ENCODE measurements at places on chromosomes 4 and X.

DNA sequence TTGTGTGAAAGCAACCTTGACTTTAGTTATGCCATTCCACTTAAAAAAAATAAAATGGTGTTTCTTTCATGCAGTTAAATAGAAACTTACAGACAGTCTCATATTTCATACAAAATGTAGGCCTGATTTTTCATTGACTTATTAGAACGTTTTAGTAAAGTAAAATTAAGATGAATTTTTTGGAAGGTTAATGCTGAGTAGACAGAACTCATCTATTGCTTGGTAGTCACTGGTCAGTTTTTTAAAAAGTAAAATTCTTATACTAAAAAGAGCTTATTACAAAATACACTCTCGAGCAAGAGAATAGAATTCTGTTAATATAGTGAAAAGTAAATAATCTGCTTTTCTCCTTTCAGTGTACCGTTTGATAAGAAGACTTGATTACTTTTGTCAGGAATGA lies 21.4 kb upstream of the MOB1B start:
- DNase-seq: no peak

- DNase-seq: no peak
These were observed 166.0 kb downstream of the ATG4A start for GRCh38 chrX:108257556-108257955.

DNA sequence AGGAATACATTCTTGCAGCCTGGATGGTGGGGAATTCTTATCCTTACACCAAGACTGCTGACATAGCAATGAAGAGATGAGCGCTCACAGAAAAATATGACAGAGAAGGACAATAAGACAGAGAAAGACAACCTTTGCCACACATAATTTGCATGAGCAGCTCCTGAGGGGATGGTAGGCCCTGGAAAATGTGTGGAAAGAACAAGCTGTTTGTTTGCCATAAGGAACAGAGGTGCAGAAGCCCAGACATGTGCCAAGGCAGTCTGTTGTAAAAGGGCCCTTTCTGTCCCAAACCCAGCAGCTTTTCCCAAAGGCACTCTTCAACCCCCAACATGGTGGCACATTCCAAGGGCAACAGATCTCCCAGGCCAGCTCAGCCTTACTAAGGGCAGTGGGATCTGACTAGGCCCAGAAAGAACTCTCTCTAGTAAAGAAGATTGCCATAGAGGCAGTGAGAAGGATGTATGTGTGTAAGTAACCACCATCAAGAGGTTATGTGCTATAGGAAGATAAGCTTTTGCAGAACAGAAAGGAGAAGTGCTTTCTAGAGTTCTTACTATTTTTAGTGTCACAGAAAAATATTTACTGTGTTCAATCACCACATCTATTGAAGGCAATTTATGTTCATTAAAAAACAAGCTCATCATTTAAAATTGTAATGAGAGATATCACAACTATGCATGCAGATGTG lies 287.0 kb upstream of the RASGEF1B start:
- DNase-seq: no peak

DNA sequence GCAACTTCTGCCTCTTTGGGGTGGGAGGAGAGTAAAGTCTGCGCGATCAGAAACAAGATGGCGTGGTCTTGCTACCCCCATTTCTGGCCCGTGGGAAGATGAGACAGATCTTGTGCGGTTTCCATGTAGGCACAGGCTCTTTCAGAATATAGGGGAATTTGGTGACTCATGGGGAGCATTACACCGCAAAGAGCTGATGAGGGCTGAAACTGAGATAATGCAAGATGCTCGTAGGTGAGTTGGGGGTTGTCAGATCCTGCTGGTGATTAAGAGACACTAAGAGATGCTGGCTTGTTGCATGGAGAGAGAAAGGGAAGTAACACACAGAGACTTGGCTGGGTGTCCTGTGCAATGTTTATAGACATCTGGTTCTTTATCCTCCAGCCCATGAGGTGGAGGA lies 1.5 kb downstream of the EVC start:
- DNase-seq: no peak

- DNase-seq: no peak
These were observed 289.2 kb downstream of the IL1RAPL1 start for GRCh38 chrX:28876408-28876807.

DNA sequence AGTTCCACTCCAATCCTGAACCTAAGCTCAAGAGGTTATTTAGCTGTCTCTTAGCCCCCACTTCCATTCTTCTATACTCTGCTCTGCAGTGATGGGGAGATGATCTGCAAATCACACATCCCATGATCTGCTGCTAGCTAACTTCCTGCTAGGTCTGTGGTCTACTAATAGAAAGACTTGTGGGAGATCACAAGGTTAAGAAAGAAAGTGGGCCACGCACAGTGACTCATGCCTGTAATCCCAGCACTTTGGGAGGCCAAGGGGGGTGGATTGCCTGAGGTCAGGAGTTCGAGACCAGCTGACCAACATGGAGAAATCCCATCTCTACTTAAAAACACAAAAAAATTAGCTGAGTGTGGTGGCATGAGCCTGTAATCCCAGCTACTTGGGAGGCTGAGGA lies 471.1 kb upstream of the NWD2 start:
- no peak for DNase-seq

DNA sequence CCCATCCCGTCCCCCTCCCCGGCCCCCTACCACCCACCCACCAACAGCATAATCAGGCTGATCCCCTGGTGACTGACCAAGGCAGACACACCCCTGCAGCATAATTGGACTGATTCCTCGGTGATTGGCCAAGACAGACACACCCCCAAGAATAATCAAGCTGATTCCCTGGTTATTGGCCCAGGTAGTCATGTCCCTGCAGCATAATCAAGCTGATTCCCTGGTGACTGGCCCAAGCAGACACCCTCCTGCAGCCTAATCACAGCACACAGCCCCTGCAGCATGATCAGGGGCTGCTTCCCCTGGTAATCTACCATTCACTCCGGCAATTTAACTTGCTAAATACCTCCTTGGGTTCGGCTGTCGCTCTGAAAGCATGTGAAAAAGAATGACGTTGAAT lies 47.5 kb upstream of the STS start:
- no peak for DNase-seq

- DNase-seq: no peak
These were observed 1197.9 kb downstream of the TECRL start for GRCh38 chr4:63211375-63211774.

- DNase-seq: no peak
These were observed 7.9 kb upstream of the NFKB1 start for GRCh38 chr4:102493257-102493656.

GRCh38 chrX:16177260-16177659 lies 10.0 kb downstream of the MAGEB17 start:
- DNase-seq: no peak

DNA sequence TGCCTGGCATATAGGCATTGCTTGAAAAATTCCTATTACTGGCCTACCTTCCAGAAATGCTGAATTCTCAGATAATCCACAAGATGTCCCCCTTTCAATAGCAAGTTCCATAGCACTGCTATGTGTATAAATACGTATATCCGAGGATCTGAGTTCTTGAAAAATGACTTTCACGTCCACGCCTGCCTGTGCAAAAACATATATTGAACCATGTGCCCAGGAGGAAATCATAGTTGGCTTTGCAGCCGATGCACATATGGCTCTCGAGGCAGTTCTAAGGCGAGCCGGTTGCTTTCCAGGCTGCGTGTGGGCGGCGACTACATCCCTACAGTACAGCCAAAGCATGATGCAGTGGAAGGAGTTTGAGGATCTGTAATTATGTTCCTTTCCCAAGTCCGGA lies 55.4 kb upstream of the ESX1 start:
- no peak for DNase-seq

DNA sequence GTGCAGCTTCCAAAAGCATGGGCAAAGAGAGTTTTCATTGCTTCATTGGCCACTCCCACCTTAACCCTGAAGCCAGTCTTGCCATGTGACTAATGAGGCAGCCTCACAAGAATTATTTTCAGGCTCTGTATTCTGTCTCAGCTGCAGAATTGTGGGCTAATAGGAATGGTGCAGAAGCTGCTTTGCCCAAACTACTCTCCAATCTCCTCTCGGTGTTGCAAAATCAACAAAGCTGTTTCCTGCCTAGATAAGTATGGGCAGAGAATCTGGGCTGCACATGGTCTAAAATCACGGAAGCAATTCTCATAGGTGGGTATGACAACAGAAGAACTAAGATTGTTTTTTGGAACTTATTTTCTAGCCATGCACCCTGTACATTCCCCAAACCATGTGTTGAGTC lies 31.4 kb downstream of the PPP1R2C start:
- DNase-seq: no peak

GRCh38 chrX:41561045-41561444 lies 113.9 kb downstream of the NYX start:
- DNase-seq: peak; percentile 27

- no peak for DNase-seq
These were observed 2.1 kb downstream of the MTM1 start for GRCh38 chrX:150570512-150570911.

GRCh38 chr4:152661649-152662048 lies 18.1 kb downstream of the TMEM154 start:
- no peak for DNase-seq

GRCh38 chrX:130285069-130285620 lies 16.4 kb upstream of the ZNF280C start:
- DNase-seq: no peak

DNA sequence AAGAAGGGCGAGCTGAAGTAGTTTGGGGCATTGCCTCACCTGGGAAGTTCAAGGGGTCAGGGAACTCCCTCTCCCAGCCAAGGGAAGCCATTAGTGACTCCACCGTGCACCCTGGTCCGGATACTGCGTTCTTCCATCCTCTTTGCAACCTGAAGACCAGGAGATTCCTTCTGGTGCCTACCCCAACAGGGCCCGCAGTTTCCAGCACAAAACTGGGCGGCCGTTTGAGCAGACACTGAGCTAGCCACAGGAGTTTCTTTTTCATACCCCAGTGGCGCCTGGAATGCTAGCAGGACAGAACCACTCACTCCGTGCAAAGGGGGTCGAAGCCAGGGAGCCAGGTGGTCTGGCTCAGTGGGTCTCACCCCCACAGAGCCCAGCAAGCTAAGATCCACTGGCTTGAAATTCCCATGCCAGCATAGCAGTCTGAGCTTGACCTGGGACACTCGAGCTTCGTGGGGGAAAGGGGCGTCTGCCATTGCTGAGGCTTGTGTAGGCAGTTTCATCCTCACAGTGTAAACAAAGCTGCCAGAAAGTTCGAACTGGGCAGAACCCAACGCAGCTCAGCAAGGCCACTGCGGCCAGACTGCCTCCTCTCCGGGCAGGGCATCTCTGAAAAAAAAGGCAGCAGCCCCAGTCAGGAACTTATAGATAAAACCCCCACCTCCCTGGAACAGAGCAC lies 1039.4 kb upstream of the IGFBP7 start:
- no peak for DNase-seq

- no peak for DNase-seq
These were observed 65.3 kb downstream of the NYX start for GRCh38 chrX:41512394-41512793.

GRCh38 chr4:55014876-55015275 lies 110.5 kb downstream of the KDR start:
- DNase-seq: no peak

- no peak for DNase-seq
These were observed 3.6 kb upstream of the EIF4E start for GRCh38 chr4:98932539-98932938.

- no peak for DNase-seq
These were observed 55.9 kb downstream of the HTRA3 start for GRCh38 chr4:8325291-8325973.

DNA sequence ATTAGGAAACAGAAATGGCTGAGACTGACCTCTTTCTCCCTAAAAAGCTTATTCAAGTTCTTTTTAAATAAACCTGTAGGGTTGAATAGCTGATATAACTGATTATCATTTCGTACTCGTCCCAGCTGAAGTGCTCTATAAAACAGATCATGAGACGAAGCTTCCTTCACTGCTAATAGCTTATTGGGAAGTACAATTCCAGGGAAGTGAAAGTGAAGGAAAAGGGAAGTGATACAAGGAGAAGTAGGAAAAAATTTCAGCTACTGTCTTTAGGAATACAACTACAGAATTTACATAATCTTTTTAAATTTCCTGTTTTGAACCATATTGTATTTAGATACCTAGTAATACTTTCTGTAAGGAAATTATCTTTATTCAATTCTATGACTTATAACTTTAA lies 103.0 kb downstream of the SNCA start:
- no peak for DNase-seq

GRCh38 chrX:23790155-23790497 lies 7.2 kb downstream of the SAT1 start:
- DNase-seq: no peak

- DNase-seq: no peak
These were observed 16.0 kb downstream of the SUPT20HL1 start for GRCh38 chrX:24376403-24376802.

GRCh38 chrX:129361576-129361975 lies 161.7 kb downstream of the SMARCA1 start:
- no peak for DNase-seq

GRCh38 chr4:112348488-112349158 lies 51.5 kb downstream of the ALPK1 start:
- DNase-seq: no peak

DNA sequence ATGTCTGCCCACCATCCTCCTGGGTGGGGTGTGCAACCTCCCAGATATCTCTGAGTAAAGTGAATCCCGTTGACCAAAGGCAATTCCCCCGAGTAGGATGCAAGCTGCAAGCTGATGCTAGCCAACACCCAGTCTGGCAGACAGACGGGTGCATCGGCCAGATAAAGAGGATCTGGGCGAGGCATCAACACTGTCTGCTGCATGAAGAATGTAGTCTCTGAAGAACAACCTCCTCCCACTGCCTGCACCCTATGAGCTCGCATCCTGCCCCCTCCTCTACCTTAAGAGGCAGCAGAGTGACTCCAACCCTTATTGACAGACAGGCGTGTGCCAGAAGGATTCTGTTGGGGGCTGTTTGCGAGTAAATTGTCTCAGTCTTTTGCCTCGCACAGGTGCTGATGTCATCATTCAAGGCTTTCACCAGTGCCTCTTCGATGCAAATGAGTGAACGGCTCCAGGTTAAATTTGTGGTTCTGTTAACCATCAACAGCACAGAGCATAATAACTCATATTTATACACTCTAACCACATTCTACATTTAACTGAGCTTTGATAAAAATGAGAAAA lies 546.9 kb downstream of the BCOR start:
- peak; percentile 3 for DNase-seq

GRCh38 chr4:95754667-95755066 lies 85.2 kb upstream of the PDHA2 start:
- DNase-seq: no peak

DNA sequence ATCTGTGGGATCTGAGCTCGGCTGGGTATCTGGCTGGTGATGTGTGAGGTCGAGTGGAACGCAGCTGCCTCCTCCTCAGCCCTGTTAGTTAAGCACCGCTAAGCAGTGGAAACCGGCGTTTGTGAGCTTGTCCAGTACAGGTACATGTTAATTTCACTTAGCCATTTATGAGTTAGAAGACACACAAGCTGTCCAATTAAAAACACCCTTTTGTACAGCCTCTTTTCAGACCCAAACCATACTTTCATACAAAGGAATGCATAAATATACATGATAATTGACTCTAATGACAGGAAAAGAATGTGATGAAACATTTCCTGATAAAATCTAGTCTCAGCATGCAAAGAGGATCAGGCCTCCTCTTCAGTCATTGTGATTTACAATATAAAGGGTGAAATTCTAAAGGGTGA lies 163.6 kb upstream of the FAT1 start:
- no peak for DNase-seq

GRCh38 chr4:163818673-163819072 lies 324.2 kb downstream of the TMA16 start:
- DNase-seq: no peak

Measured in stimulated activated naive CD8-positive, alpha-beta T cell treated with anti-CD3 and anti-CD28 coated beads, Interleukin-15, Interleukin-2, amounts not matched to agents 100 U/mL and 50 U/mL, for 24 hours (primary cell).